ENCODE measurements at places on chromosomes 2 and 18.

GRCh38 chr2:133576714-133577113 is 8.5 kb upstream of the NCKAP5 start:
- DNase-seq, result no peak

DNA sequence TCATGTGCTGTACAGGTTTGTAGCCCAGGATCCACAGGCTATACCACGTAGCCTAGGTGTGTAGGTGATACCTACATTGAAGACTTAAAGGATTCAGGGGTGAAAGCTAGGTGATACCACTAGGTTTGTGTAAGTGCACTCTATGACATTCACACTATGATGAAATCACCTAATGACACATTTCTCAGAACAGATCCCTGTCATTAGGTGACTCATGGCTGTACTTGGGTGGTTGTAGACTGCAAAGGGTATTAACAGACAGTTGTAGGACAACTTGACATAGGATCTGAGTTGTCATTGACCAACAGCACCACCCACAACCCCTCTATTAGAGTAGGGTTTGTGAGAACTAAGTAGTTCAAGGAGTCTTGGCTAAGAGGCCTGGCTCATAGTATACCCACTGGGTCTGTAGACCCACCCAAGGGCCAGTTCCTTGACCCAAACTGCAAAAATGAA is 27.7 kb upstream of the SMCHD1 start:
- DNase-seq, result no peak

GRCh38 chr2:128799730-128800129 is 481.1 kb upstream of the HS6ST1 start:
- DNase-seq, result peak; percentile 10

DNA sequence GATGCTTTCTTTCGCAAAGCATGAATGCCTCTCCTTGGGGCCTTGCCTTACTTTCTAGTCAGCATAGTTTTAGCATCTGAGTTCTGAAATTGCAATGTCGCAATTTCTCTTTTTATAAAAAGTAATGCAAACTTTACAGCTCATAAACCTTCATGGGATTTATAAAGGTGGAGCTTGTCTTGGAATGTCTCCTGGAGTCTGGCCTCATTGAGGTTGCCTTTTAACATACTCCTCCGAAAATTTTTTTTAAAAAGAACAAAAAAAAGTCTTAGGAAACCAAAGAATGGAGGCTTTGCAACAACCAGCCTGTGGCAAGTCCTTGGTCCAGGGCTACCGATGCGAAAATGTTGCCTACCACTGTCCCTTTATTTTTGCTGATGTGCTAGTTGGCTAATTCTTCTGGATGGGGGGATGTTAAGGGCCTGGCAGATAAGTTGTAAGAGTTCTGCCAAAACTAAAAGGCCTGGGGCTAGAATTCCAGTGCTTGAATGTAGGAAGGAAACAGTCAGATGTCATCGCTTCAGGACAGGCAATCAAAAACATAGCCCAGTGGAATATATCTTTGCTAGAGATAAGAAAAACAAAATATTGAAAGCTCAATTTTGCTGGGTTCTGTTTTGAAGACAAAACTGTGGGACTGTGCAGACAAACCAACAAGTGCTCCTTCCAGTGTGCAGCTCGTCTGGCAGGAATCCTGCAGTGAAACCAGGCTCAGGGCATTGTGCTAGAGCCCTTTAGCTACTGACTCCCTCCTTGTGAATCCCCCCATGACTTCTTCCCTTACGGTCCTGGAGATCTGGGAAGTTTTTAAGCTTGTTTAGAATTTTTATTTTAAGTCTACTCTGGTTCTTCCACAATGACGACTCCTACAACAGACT is 213.0 kb downstream of the PIEZO2 start:
- no peak for DNase-seq

DNA sequence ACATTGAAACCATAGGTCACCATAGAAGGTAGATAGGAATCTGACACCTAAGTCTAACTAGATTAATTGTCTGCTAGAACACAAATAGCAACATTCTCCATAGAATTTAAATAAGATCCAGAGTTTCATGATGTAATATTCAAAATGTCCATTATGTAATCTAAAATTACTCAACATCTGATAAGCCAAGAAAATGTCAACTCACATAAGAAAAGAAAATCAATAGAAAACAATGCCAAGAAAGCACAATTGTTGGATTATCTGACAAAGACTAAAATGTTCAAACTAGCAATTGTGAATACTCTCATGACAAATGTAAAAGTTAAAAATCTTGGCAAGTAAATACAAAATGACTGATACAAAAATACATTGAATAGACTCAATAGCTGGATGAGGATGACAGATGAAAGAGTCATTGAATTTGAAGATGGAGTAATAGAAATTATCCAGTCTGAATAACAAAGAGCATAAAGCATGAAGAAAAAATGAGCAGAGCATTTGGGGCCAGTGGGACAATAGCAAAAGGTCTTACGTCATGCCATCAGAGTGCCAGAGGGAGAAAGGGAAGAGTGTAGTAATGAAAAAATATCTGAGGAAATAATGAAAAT is 358.6 kb downstream of the METTL4 start:
- DNase-seq, result no peak

- DNase-seq, result peak; percentile 50
Observed at GRCh38 chr2:228798458-228799207, 472.5 kb downstream of the PID1 start.

GRCh38 chr2:38516122-38516521 is 86.6 kb downstream of the HNRNPLL start:
- DNase-seq, result no peak

DNA sequence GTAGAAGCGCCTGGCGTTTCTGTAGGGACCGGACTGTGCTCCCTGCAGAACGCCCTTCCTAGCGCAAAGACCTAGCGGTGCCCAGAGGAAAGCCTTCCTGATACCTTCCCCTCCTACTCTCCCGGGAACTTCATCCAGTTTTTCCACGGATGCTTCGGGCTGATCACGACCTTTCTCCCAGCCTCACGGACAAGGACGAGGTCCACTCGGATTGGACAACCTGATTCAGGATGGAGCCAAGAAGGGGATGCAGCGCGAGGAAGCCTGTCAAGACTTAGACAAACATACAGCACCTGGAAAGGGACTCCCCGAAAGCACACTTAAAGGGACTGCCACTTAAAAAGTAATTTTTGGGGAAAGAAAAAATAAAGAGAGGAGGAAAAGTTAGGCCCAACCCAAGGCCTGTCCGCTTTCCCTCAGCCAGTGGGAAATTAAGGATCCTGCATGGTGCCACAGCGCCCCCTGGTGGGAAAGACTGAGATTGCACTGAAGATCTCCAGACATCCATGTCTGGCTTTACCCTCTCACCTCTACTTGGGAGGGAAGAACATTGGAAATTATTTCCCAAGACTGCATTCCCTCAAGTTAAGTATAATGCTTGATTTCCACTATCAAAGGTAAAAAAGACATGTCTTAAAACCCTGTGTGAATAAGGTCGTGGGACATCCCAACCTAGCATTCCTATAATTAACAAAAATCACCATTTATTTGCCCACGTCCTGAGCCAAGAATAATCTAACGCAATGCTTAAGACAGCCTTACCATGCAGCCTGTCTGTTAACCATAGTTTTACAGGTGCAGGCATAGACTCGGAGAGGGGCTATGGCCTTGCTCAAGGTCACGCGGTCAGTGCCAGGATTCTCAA is 13.4 kb upstream of the COPS8 start:
- DNase-seq, result peak; percentile 20

DNA sequence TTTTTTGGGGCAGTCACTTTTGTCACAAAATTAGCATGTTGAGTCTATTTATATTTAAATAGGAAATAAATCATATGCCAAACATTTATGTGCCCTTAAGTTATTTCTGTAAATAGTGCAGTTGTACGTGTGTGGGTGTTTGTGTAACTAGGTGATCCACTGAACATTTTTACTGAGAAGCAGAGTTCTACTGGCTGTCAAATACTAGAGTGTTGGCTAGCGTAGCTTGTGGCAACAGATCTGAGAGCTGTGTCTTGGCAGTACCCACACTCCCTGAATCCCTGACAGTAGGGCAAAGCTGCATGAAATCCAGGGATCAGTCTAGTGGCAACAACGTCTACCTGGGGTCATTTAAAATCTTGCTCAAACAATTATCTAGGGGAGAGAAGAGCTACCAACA is 273.1 kb upstream of the SLC8A1 start:
- no peak for DNase-seq

GRCh38 chr2:102768253-102768652 is 6.4 kb downstream of the TMEM182 start:
- no peak for DNase-seq

DNA sequence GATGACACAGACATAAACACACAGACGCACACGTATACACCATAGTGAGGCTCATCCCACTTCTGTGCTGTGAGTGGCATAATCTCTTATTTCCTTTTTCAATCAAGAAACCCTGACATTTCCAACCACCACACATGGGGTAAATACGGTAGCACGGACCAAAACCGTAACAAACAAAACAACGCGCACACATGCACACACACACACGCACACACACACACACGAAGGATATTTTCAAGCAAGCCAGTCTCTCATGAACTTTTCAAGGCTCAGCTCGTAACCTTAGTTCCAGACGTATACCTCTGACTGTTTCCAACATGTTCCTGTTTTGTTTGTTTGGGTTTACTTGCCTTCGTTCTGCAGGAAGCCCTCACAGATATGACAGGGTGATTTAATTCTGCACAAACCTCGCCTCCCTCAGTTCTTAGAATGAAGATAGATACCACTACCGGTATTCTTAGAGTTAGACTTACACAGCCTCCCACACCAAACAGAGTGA is 119.8 kb downstream of the BCL2 start:
- DNase-seq, result no peak

Data from NCI-H146 (cell line).